Activated T-cell treated with anti-CD3 and anti-CD28 coated beads, Interleukin-2, amount 50 U/mL, for 48 hours (primary cell): ENCODE measurements at places on chromosomes 5 and 9.

GRCh38 chr9:105890046-105890822 is 195.9 kb downstream of the TMEM38B start:
- no peak for DNase-seq

- DNase-seq, result no peak
Measured at GRCh38 chr5:93649234-93649900, 66.3 kb downstream of the NR2F1 start.

DNA sequence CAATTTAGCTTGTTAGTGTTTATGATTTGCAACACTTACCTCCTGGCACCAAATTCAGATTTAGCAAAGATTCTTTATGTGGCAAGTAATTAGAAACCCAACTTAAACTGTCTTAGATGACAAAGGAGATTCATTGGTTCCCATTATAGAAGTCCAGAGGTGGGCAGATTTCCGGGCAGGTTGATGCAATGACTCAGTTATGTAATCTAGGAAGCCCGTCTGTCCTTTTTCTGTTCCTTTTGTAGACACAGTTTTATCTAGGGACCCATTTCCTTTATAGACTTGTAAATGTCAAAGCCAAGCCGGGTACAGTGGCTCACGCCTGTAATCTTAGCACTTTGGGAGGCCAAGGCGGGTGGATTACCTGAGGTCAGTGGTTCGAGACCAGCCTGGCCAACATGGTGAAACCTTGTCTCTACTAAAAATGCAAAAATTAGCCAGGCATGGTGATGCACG is 20.3 kb upstream of the ANKRD33B start:
- no peak for DNase-seq

GRCh38 chr5:10278658-10279279 is 28.7 kb downstream of the CCT5 start:
- DNase-seq, result no peak

DNA sequence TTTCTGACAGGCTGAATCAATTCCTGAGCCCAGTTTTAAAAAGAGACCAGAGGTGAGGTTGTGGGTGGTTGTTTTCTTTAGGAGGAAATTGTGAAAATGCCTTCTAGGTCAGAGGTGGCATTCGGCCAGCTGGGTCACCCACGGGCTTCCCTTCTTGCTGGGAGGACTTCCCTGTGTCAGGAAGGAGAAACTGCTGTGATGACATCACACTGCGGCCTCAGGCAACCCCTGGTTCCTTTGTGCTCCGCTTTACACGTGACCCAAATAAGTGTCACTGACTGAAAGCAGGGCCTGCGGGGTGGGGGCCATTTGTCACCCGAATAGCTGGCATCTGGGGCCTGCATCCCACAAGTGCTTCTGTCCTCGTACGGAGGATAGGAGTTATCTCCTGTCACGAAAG is 39.7 kb downstream of the FABP6 start:
- no peak for DNase-seq

- no peak for DNase-seq
Measured at GRCh38 chr9:18861609-18862544, 171.1 kb downstream of the SAXO1 start.

GRCh38 chr9:133132174-133132573 is 11.1 kb upstream of the RALGDS start:
- DNase-seq, result no peak

DNA sequence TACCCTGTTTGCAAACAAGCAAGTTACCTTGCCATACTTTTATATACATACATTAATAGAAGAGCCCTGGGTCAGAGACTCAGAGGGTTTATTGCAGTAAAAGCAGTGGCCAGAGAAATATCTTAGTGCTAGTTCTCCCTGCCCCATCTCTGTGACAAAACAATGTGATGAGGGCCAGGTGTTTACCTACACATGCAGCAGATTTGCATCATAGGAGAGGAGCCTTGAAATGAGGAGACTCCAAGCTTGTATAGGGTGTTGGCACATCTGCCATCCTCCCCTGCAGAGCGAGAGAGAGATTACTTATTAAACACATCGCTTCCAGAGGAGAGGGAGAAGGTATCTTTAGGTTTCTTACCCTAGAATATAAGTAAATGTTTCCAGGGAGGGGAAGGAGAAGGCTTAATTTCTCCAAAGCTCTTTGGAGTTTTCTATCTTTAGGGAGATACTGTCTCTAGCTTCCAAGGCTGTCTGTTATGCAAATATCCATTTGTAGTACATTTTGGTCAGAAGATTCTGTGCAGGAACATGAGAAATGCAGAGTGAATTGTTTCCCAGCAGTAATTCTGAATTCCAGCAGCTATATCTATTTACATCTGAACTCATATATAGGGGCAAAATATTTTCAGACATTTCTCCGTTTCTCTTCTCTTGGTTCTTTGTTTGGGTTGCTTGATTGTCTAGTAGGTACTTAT is 15.7 kb downstream of the FER start:
- no peak for DNase-seq

DNA sequence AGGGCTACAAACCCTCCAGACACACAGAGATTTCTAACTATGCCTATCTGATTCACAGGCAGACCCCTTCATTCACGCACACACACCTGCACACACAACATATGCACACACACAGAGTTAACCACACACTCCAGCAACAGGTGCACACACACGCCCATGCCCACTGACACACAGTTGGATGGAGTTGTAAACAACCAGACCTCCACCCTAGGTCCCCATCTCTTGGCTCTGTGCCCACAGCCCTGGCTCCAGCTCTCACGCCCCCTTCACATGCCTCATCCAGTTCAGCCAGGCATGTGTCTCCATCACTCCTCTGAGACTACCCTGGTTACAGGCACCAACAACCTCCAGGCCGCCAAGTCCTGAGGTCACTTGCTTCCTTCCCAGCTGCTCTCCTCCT is 61.1 kb downstream of the PSD2 start:
- no peak for DNase-seq

- no peak for DNase-seq
Measured at GRCh38 chr5:136714286-136714685, 348.9 kb upstream of the TRPC7 start.

GRCh38 chr5:80867233-80867632 is 92.9 kb upstream of the RASGRF2 start:
- no peak for DNase-seq

- no peak for DNase-seq
Measured at GRCh38 chr9:76704593-76705204, 59.5 kb upstream of the PCA3 start.

DNA sequence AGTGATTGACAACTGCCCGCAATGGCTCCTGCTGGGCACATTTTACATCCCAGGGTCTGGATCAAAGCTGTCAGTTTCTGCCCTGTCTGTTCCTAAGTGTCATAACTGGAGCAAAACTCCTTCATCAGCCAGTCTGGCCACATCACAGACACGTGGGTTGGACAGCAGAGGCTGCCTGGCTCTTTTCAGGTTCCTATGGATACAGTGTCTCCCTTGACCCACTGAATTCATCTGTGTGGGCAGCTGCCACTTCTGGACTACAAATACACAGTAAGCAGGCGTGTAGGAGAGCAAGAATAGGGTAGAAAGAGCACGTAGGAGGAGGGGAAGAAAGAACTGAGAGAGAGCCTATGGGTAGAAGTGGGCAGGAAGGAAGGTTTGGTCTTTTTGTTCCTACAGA is 238.0 kb downstream of the ENC1 start:
- DNase-seq, result no peak
